Activated T-helper 1 cell treated with anti-CD3 and anti-CD28 coated beads, Interleukin-2, amount 50 U/mL, for 16 hours (primary cell): ENCODE measurements at places on chromosomes 5 and 9.

- DNase-seq = no peak
These were observed 91.5 kb upstream of the CDKN2B start for GRCh38 chr9:22100626-22101025.

- no peak for DNase-seq
These were observed 94.7 kb downstream of the NLN start for GRCh38 chr5:65816729-65817128.

- DNase-seq = no peak
These were observed 111.3 kb upstream of the ABCA1 start for GRCh38 chr9:105039175-105039799.

- no peak for DNase-seq
These were observed 68.7 kb downstream of the RAB24 start for GRCh38 chr5:177234841-177235240.

DNA sequence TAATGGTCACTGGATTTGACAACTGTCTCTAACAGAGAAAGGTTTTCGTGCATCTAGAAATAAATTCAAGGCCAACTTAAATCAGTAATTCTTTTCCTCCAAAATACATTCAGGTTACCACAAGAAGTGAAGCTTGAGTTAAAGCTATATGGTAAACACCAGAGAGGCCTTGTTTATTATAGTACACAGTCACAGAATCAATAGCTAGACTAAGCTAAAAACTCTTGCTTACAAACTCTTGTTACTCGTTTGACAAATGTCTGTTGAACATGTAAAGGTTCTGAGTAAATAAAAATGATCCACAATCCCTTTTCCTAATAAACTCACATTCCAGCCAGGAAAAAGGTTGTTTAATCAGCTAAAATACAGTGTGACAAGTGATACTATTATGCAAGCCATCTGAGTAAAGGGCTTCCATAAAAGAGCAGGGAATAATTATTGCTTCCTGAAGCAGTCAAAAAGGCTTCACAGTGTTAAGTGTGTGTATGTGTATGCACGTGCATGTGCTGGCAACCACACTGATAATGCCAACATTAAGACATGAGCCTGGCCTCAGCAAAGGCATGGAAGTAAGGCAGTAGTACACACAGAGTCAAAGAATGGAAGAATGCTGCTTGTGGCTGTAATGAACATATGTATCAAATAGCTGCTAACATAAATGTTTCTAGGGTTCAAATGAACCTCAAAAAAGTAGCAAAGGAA lies 12.8 kb downstream of the PTAR1 start:
- no peak for DNase-seq

DNA sequence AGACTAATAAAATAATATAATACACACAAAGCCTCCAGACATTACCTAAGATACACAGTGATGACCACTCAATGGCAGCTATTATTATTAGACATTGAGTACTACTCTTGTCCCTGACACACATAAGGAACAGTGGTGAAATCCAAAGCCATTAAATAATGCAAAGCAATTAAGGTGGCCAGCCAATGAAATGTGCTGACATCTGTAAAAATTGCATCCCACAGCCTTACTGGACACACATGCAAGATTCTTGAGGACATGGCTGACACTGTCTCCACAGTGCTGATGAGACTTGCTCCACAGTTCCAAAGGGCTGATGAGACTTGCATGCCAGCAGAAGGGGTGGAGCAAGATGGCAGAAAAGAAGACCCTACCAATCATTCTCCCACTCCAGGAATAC lies 447.5 kb downstream of the IRX1 start:
- DNase-seq = no peak

DNA sequence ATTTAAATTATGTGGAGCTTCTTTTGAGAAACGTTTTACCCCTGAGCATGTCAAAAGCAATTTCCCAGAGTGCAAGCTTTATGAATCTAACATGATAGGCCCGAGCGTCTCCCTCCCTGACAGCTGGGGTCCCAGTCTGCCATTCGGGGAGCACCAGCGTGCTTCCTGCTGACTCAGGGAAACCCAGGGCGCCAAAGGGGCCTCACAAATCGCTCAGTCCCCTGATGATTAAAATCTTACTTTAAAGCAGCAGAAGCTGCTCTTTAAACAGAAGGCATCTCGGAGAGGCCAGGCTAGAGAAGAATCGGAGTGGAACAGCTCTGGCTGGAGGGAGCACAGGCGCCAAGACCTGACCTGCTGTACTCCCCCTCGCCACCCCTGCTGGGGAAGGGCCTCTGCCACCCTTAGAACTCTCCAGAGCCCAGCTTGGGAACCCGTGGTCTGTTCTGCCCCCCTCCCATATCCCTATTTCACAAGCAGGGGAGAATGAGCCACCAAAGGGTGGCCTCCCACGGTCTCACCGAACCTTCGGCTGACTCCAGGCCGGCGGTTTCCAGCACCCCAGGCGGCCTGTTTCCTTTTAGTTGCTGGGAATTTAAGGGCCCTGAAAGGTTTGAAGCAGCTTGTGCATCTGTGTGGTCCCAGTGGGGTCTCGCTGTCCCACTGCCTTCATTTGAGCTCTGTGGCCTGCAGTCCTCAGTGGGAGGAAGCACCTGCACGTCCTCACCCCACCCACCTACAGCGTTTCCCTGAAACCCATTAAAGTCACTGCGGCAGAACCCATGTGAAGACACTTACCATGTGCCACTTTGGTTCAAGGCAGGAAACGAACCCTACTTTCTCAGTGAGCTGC lies 147.6 kb downstream of the COL23A1 start:
- no peak for DNase-seq

- DNase-seq = no peak
These were observed 119.5 kb downstream of the BAAT start for GRCh38 chr9:101265261-101265660.

DNA sequence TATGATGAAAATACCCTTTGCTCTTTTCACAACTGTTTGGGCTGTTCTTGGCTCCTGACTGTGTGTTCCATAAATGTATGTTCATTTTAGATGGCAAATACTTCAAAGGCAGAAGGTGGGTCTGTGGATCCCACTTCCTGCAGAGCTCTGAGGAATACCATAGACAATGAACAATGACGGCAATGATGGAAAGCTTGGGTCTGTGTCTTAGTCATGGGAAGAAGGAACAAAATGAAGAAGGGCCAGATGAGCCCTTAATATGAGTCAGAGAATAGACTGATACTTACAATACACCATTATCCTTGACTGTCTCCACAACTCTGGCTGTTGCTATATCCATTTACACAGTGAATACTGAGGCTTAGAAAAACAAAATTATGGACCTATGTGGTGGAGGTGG lies 126.0 kb downstream of the SLIT3 start:
- DNase-seq = no peak

DNA sequence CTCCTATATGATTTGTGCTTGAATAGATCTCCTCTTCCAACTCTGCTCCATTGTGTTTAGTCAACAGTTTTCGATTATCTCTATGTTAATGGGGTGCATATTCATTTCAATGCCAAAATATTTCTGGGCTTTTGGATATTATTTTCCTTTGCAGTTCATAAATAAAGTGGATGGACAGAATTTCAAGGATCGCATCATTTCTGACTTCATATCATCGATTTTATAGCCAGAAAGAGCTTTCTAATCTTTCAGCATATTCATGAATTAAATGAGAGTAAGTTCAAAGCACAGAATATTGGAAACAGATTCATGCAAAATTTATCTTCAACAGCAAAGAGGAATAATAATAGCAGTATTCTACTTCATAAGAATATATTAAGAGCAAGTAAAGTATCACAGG lies 60.0 kb upstream of the MINAR2 start:
- DNase-seq = no peak

DNA sequence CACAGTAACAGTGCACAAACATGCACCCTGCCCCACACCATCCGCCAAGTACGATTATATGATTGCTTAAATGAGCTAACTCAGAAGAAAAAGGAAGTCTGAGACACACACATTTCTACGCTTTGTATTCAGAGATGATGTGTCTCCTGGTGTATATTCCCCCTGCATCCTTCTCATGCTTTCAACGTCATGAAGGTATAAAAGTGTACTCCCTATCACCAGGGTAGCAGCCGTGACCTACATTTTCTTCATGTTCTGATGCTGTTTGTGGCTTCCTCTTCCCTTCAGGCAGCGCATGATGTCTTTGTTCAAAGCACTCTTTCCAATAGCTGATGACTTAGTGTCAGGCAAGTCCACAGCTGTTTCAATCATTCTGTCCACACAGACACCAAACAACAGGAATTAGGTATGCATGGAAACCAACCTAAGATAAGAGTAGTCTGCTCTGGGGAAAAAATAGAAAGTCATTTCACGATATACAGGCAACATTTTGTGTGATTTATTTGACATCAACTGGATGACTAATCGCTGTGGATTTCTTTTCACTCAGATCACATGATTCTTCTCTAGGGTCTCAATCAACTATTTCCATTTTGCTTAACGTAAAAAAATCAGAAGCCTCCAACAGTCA lies 269.4 kb upstream of the PTGER4 start:
- peak; percentile 62 for DNase-seq

DNA sequence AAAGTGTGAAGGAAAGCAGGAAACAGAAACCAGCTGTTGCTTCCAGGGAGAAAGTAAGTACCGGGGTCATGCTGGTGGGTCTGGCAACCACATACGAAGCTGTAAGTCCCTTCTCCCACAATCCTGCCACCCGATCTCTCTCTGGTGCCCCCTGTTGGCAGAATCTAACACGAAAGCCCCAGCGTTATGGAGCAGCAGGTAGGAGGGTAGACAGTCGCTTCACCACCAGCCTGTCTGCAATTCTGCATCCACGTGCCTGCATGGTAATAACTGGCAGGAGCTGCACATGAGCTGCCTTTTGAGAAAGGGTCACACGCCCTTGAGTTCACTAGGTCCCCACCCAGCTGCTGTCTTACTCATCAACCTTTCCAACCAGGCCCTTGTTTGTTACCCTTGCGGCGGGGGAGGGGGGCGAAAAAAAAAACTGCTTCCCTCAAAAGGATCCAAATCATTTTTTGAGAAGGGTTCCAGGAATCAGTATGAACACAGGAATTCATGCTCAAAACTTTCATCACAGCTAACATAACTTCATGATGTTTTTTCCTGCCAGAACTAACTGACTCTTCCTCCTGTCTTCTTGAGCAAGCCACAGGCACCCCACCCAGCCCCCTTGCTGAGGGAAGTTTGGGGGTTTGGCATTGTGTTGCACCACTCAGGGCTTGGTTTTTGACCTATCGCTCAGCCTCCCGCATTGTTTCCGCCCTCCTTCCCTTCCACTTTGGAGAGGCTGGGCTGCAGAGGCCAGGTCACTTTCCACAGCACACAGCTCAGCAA lies 19.6 kb upstream of the TMEM252 start:
- peak; percentile 10 for DNase-seq

DNA sequence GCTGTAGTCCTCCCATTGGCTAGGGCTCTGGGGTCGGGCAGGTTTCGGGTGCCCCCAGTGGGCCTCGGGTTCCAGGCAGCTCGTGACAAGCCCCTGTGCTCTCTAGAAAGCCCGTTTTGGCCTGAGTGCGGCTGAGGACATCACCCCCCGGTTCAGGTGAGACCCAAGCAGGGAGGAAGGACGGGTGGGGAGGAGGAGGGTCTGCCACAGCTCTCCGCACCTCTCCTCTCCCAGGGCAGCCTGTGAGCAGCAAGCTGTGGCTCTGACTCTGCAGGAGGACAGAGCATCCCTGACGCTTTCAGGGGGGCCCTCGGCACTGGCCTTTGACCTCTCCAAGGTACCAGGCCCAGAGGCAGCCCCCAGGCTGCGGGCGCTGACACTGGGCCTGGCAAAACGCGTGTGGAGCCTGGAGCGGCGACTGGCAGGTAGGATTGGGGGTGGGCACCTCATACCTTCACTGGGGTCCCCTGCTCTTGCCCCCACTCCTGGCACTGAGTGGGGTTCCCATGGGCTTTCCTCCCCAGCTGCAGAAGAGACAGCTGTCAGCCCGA lies 672 bp downstream of the PAXX start:
- no peak for DNase-seq

DNA sequence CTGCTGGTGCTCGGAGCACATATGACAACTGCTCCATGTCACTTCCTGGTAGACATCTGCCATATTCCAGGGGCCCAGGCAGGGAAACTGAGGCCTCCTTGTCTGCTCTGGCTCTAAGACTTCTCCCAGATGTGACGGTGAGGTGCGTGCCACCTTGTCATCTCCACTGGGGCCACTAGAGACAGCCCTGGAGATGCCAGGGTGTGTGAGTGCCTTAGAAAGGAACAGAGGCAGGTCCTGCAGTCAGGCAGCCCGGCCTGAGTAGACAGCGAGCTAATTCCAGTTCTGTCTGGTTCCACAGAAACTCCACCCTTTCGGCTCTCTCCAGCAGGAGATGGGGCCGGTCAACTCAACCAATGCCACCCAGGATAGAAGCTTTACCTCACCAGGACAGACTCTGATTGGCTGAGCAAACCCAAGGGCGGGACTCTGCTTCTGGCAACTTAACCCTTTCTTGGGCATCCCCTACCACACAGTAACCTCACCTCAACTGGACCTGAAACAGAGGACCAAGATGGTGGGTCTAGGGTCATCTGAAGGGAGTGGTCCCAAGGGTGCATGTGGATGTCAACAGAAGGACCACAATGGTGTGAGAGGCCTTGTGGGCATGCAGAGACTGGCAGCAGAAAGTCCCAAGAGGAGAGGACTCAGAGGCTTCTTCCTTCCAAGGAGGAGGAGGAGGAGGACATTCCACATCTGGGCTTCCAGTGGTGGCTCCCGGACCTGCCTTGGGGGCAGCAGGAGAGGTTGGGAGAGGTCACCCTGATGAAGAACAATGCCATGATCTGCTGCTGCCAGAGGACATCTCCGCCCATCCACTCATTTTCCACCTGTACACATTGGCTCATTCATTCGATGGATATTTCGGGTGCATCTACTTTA lies 77.7 kb downstream of the RGS3 start:
- no peak for DNase-seq

- DNase-seq = no peak
These were observed 1.3 kb downstream of the TRIM7 start for GRCh38 chr5:181203777-181204112.

- no peak for DNase-seq
These were observed 5.1 kb upstream of the ORM1 start for GRCh38 chr9:114317665-114318357.

GRCh38 chr9:94872891-94873511 lies 146.5 kb downstream of the AOPEP start:
- no peak for DNase-seq

DNA sequence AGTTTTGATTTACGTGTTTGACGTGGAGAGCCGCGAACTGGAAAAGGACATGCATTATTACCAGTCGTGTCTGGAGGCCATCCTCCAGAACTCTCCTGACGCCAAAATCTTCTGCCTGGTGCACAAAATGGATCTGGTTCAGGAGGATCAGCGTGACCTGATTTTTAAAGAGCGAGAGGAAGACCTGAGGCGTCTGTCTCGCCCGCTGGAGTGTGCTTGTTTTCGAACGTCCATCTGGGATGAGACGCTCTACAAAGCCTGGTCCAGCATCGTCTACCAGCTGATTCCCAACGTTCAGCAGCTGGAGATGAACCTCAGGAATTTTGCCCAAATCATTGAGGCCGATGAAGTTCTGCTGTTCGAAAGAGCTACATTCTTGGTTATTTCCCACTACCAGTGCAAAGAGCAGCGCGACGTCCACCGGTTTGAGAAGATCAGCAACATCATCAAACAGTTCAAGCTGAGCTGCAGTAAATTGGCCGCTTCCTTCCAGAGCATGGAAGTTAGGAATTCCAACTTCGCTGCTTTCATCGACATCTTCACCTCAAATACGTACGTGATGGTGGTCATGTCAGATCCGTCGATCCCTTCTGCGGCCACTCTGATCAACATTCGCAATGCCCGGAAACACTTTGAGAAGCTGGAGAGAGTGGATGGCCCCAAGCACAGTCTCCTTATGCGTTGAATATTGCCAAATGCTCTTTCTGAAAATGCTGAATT lies 850 bp downstream of the RRAGA start:
- DNase-seq = no peak
